T-helper 17 cell (primary cell): ENCODE measurements at places on chromosomes 12 and 14.

DNA sequence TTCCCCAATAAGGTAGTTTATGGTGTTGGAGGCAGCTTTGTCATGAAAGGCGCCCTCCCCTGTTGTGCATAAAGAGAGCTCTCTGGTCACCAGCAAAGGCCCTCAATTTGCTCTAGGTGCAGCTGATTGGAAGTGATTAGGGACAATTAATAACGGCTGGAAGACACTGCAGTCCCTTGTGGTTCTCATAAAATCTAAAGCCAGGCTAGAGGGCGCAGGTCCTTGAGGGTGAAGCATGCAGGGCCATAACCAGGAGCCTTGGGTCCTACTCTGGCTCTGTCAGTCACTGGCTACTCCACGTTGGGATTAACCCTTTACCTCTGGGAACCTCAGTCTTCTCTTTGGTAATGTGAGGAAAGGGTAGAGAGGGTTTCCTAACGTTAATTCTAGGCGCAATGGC is 1.9 kb downstream of the DAAM1 start:
- no peak for DNase-seq

- DNase-seq, result no peak
These were observed 452.7 kb upstream of the TMPO start for GRCh38 chr12:98062464-98063245.

GRCh38 chr12:130154276-130155070 is 7.8 kb upstream of the FZD10 start:
- no peak for DNase-seq

DNA sequence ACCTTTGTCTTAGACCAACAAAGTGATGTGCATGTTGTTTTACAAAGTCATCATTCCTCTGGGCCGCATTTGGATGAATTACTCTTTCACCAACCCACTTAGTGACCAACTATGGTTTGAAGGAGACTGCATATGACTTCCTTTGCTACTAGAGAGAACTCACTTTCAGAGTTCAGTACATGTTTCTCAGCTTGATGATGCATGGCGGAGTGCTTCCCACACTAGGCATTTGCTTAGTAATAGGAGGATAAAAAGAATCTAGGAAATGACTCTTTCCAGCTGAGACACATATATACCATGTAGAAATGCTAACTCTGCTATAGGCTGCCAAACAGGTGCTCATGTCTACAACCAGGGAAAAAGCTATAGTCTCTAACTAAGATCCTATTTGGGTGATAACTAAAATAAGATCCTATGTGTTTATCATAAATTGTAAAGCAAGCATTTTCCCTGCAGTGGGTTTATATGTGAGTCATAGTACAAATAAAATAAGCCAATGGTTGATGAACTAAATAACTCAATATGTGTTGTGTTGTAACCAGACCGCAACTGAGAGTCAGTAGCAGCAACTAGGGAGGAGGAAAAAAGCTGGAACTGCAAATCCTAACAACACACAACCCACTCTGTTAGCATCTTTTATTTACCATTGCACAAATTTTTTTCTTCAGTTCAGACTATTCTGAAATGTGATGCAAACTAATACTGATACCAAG is 87.2 kb downstream of the TSPAN8 start:
- DNase-seq, result no peak

GRCh38 chr12:58416236-58416635 is 474.9 kb downstream of the ATP23 start:
- no peak for DNase-seq
